Testis (tissue), 5 donors: ENCODE measurements at places on chromosomes 11 and 22.
A peak's percentile ranks its signal among the peaks of the same experiment; 100 is the strongest.

GRCh38 chr22:50546326-50547262, 895 bp downstream of the KLHDC7B start:
- no peak for DNase-seq

GRCh38 chr22:42688241-42689211, 32.1 kb downstream of the A4GALT start:
- peak; percentile 89 for DNase-seq

GRCh38 chr11:107743191-107743590, 31.3 kb upstream of the SLN start:
- DNase-seq = no peak

GRCh38 chr11:59182457-59183151, 10.7 kb downstream of the DTX4 start:
- no peak for DNase-seq

DNA sequence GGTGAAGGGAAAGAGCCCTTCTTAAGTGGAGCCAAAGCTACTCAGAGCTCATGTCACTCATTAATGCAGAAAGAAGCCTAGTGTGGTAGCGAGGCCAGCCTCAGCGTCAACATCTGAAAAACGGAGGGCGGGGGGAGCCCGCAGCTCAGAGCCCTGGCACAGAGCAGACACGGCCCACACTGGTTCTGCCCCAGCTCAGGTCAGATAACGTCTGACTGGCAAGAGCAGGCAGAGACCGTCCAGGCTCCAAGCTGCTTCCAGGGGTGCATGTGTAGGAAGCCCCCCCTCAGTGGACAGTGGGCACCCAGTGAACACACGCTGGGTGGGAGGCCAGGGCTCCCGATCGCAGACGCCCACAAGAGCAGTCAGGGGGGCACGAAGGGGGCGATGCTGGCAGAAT, 100.8 kb downstream of the SHANK2 start:
- no peak for DNase-seq
